Stimulated activated CD8-positive, alpha-beta memory T cell treated with anti-CD3 and anti-CD28 coated beads, Interleukin-2, amount 100 ng/mL, for 48 hours (primary cell): ENCODE measurements at places on chromosomes 2 and 18.

DNA sequence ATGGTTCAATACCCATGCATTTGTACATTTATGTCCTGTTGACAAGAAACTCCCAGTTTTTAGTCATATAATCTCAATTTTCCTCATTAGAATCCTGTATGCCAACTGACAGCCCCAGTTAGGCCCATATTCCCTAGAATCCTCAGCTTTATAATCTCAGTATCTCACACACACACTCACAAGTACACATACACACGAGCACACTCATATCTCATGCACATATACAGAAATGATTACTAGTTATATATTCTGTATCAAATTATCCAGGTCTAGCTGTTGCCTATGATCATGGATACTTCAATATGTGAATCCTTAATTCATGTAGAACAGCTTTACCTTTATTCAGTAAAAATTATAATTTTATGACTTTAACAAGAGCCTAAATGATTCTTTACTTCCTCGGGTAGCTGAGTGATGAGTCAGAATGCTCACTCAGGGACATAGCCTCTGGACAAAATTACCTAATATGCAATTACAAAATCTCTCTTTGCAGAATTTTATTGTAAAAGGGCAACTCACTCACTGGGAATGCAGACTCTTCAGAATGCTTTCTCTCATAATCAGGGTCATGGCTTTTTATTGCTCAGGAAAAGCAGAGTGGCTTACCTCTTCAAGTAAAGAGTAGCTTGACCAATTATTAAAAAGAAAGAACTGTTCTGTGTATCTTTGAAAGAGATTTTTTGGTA, 193.6 kb upstream of the PIK3C3 start:
- no peak for DNase-seq

GRCh38 chr2:30956995-30957394, 149.7 kb upstream of the CAPN13 start:
- no peak for DNase-seq

DNA sequence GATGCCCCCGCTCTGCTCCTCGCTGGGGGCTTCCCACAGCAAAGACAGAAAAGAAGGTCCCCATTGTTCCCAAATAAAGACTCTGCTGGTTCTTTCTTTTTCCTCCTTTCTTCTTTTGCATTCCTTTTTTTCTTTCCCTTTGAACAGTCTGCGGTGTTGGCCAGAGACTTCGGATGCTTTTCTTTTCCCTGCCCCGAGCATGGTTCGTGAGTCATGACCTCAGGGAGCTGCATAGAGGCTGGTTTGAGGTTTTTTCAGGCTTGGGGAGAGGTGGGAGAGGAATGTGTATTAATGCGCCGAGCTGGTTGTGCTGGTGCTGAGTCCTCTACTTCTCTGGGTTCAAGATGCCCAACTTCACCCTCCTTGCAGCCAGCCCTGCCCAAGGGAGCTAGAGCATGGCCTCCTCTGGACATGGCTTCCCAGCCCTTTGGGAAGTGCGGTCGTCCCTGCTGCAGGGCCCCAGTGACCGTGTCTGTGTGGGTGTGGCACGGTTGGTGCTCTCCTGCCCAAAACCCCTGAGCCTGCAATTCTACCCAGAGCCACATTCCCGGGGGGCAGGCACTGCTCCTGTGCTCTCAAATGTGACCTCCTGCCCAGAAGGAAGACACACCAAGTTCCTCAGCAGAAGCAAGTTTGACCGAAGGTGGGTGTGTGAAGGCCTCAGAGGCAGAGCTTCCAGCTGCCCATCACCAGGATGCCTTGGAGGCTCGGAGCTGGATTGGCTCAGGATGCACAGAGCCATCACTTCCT, 9.0 kb upstream of the ARHGEF4 start:
- DNase-seq: no peak

- peak; percentile 17 for DNase-seq
These were observed 49.2 kb downstream of the PLB1 start for GRCh38 chr2:28544922-28545589.

DNA sequence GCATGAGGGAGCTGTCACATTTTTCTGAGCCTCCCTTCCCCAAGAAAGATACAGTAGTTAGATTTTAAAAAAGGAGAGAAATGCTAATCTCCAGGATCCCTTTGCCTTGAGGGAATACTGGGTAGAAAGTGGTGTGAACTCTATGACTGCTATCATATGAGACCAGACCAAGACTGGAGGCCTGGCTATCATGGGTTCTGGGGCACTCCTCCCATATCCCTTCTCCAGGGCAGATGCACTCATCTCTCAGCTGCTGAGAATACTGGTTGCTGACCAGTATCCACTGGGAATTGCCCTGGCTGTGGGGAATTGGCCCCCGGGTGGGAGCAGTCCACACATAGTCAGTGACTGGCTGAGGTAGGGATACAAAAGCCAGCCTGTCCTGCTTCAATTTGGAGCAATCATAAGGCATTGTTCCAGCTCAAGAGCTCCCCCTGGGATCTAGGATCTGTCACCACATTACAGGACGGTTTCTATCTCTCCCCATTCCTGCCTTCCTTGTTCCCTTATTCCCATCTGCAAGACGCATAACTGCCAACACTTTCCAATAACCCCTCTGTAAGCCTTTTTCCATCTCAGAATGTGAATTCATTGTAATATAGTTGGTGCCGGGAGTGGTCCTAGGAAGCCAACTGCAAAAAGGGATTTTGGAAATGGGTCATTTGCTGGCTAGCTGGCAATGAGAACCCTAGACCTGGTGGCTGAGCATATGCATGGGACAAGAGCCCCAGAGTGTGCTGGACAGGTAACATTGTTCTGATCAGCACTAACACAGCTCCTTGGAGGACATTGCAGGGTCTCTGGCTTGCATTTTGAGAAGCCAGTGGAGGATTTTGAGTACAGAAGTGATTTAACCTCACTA, 35.4 kb upstream of the REEP1 start:
- no peak for DNase-seq
